ENCODE measurements at places on chromosomes 13 and 19. TPM values are rescaled to one million over a fixed set of nuclear protein-coding genes. Genes with fewer than 3 reads are reported as not detected.
A peak's percentile ranks its signal among the peaks of the same experiment; 100 is the strongest.

The EDNRB gene
- not detected for total RNA-seq

The ZNF614 gene
- 12.7 TPM for total RNA-seq

The ZNF285 gene
- not detected for total RNA-seq

The ZNF829 gene
- 4.8 TPM for total RNA-seq

The CCL25 gene
- not detected for total RNA-seq

The USHBP1 gene
- 0.30 TPM for total RNA-seq

DNA sequence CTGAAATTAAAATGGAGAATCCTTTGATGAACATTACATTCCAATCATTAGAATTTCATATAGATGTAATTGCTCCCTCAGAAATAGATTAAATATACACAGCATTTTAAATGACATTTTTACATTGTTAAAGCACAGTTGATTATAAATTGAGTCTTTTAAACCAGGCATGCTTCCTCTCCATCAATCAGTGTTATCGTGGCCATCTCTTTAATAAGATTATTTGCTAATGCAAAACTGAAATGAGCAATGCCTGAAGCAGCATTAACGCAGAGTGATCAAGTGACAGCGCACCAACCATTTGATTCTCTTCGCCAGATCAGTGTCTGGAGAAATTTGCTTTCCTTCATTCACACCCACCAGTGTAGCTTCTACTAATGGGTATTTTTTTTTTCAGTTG, 259.8 kb downstream of the OXGR1 start:
- H3K36me3 ChIP-seq = no peaks in the 10 kb centered on the region
- no peaks in the 10 kb centered on the region for H3K27me3 ChIP-seq

DNA sequence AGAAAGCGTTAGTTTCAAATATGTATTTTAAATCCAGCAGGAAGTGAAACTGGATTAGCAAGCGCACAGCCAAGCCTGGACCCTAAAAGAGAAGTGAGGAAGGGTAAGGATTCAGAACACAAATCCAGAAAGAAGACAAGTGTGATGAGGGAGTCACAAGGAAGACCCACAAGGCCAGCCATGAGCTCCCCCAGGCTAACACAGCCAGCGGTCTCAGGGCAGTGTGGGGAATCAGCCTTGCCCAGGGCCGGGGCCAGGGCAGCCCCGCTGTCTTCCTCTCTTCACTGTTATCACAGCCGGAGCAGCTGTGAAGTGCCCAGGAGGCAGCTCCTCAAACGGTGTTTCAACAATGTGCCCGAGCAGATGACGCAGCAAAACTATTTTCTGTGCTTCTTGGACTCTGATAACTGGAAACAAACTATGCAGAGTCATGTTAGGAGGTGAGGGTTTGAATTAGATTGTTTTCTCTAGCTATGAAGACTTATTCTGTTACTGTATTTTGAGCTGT, 12.2 kb upstream of the CDC16 start:
- H3K27ac ChIP-seq = no peak overlapping the region
- peaks cover 14% of the 10 kb centered on the region for H3K27me3 ChIP-seq
- DNase-seq = no peak
- no peaks in the 10 kb centered on the region for H3K36me3 ChIP-seq
- H3K4me1 ChIP-seq = peaks cover 32% of the 10 kb centered on the region

- H3K27me3 ChIP-seq = no peaks in the 10 kb centered on the region
- H3K4me1 ChIP-seq = no peaks in the 10 kb centered on the region
- no peak overlapping the region for H3K27ac ChIP-seq
- no peak overlapping the region for H3K4me3 ChIP-seq
These were observed 6.5 kb downstream of the ATP8B3 start for GRCh38 chr19:1805401-1806183.

- H3K4me1 ChIP-seq = no peaks in the 10 kb centered on the region
- peaks cover 1% of the 10 kb centered on the region for H3K36me3 ChIP-seq
- H3K27me3 ChIP-seq = no peaks in the 10 kb centered on the region
- no peak overlapping the region for H3K27ac ChIP-seq
These were observed 57.9 kb downstream of the KDM4B start for GRCh38 chr19:5026706-5027273.

GRCh38 chr19:16506961-16507360, 10.8 kb downstream of the C19orf44 start:
- H3K4me1 ChIP-seq = no peaks in the 10 kb centered on the region
- no peaks in the 10 kb centered on the region for H3K27me3 ChIP-seq
- DNase-seq = no peak
- no peak overlapping the region for H3K4me3 ChIP-seq
- peaks cover 1% of the 10 kb centered on the region for H3K36me3 ChIP-seq
- no peak overlapping the region for H3K27ac ChIP-seq

DNA sequence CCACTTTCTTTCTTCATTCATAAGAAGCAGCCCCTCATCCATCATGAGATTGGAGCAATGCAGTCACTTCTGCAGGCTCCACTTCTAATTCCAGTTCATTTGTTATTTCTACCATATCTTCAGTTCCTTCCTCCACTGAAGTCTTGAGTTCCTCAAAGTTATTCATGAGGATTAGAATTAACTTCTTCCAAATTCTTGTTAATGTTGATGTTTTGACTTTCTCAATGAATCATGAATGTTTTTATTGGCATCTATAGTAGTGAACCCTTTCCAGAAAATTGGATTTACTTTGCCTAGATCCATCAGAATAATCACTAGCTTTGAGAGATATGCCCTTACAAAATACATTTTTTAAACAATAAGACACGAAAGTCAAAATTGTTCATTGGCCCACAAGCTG, 2567.7 kb upstream of the PCDH20 start:
- H3K36me3 ChIP-seq = no peaks in the 10 kb centered on the region
- H3K4me3 ChIP-seq = no peak overlapping the region
- no peaks in the 10 kb centered on the region for H3K4me1 ChIP-seq
- H3K27me3 ChIP-seq = no peaks in the 10 kb centered on the region
- DNase-seq = no peak
- H3K27ac ChIP-seq = no peak overlapping the region

DNA sequence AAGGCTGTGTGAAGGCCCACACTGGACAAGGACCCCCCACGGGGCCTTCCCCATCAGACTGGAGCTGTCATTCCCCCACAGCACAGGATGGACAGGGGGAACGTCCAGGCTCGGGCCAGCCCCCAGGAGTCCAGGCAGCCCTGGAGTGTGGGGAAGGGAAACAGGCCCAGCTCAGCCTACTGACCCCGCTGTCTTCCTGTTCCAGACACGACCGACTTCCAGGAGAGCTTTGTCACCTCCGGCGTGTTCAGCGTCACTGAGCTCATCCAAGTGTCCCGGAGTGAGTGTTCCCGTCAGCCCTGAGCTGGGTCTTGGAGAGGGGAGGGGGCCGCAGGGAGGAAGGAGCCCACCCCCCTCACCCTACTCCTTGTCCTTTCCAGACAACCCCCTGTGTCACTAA, 47.0 kb downstream of the SMIM24 start:
- peaks cover 16% of the 10 kb centered on the region for H3K4me1 ChIP-seq
- no peak overlapping the region for H3K4me3 ChIP-seq
- H3K27me3 ChIP-seq = no peaks in the 10 kb centered on the region
- peaks cover 11% of the 10 kb centered on the region for H3K36me3 ChIP-seq

DNA sequence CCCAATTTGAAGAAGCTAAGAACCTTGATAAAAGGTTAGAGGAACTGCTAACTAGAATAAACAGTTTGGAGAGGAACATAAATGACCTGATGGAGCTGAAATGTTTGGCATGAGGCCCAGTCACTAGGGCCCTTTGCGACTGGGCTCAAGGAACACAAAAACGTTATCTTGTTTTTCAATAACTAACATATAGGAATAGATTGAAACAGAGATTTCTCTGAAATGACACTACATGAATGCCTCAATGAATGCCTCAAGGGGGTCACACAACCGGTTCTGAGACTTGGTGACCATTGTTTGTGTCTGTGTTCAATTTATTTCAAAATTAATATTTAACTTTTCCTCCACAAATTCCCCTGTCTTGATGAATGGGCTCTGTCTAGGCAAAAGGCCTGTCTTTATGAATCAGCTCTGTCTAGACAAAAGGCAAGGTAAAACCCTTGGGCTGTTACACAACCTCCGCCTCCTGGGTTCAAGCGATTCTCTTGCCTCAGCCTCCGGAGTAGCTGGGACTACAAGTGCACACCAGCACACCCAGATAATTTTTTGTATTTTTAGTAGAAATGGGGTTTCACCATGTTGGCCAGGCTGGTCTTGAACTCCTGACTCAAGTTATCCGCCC, 932 bp upstream of the ZNF486 start:
- no peak for DNase-seq
- H3K27me3 ChIP-seq = no peaks in the 10 kb centered on the region
- H3K4me3 ChIP-seq = no peak overlapping the region
- peaks cover 2% of the 10 kb centered on the region for H3K4me1 ChIP-seq
- peaks cover 27% of the 10 kb centered on the region for H3K36me3 ChIP-seq

DNA sequence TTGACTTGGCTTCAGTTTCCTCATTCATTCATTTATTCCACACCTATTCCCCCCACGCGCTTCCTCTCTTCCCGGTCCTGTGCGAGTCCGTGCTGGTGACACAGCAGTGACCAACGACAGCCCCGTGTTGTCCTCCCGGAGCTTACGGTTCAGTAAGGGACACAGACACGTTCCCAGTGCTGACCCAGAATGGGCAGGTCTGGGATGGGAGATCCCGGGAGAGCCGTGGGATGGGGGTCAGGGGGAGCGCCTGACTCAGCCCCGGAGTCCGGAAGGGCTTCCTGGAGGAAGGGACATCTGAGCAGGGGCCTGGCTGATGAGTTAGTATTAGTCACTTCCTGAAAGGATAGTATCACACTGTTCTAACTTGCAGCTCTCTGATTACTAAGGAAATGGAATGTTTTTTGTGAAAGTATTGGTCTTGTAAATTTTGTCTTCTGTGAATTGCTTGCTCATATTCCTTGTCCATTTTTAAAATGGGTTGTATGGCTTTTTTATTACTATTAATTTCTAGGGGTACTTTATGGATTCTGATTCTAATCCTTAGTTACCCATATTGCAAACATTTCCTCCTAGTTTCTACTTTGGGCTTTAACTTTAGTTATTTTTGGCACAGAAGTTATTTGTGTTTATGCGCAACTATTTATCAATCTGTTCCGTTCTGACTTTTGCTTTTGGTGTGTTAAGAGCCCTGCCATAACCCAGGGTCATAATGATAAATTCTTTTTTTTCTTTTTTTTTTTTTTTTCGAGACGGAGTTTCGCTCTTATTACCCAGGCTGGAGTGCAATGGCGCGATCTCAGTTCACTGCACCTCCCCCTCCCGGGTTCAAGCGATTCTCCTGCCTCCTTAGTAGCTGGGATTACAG, 708 bp upstream of the ERCC1 start:
- H3K4me3 ChIP-seq = peak overlapping the region; percentile 100
- peaks cover 12% of the 10 kb centered on the region for H3K27me3 ChIP-seq
- DNase-seq = peak; percentile 77

GRCh38 chr19:13066226-13066625, 36.4 kb downstream of the LYL1 start:
- peaks cover 17% of the 10 kb centered on the region for H3K27me3 ChIP-seq
- no peaks in the 10 kb centered on the region for H3K36me3 ChIP-seq
- DNase-seq = no peak
- peaks cover 3% of the 10 kb centered on the region for H3K4me1 ChIP-seq
- H3K27ac ChIP-seq = no peak overlapping the region
- no peak overlapping the region for H3K4me3 ChIP-seq

GRCh38 chr13:112696001-112696868, 6.4 kb downstream of the ATP11A start:
- peaks cover 3% of the 10 kb centered on the region for H3K36me3 ChIP-seq
- H3K4me3 ChIP-seq = no peak overlapping the region
- H3K27ac ChIP-seq = no peak overlapping the region
- peaks cover 37% of the 10 kb centered on the region for H3K4me1 ChIP-seq
- H3K27me3 ChIP-seq = no peaks in the 10 kb centered on the region

- no peak overlapping the region for H3K27ac ChIP-seq
- DNase-seq = peak; percentile 89
- peaks cover 9% of the 10 kb centered on the region for H3K4me1 ChIP-seq
- H3K27me3 ChIP-seq = peaks cover 11% of the 10 kb centered on the region
- H3K4me3 ChIP-seq = no peak overlapping the region
These were observed 41.8 kb upstream of the PNMA8B start for GRCh38 chr19:46537136-46538097.

- peaks cover 68% of the 10 kb centered on the region for H3K36me3 ChIP-seq
- H3K4me1 ChIP-seq = peaks cover 45% of the 10 kb centered on the region
- H3K4me3 ChIP-seq = no peak overlapping the region
- H3K27ac ChIP-seq = no peak overlapping the region
- H3K27me3 ChIP-seq = no peaks in the 10 kb centered on the region
These were observed 4.8 kb upstream of the ATF5 start for GRCh38 chr19:49924004-49924880.

DNA sequence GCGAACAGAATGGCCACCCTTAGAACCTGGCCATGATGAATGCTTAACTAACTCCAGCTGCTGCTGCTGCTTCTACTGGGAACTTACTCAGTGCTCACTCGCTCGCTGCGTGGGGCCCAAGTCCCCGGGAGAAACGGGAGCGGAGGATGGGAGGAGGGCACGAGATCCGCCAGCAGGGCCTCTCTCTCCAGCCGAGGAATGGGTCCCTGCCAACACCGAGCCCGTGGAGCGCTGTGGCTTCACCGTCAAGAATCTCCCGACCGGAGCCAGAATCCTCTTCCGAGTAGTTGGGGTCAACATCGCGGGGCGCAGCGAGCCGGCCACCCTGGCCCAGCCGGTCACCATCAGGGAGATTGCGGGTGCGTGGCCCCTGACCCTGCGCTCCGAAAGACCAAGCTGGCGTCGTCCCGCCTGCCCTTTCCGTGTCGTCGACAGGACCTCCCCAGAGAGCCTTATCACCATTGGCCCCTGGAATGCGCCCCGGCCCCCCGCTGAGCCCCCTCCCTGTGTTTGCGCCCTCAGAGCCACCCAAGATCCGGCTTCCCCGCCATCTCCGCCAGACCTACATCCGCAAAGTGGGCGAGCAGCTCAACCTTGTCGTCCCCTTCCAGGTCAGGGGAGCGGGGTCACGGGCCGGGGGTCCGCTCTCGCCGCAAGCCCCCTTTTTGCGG, 17.8 kb upstream of the EMC10 start:
- peaks cover 5% of the 10 kb centered on the region for H3K27me3 ChIP-seq
- no peak overlapping the region for H3K4me3 ChIP-seq
- H3K36me3 ChIP-seq = no peaks in the 10 kb centered on the region
- no peak for DNase-seq
- no peak overlapping the region for H3K27ac ChIP-seq

- DNase-seq = no peak
- no peak overlapping the region for H3K4me3 ChIP-seq
- no peaks in the 10 kb centered on the region for H3K36me3 ChIP-seq
- no peak overlapping the region for H3K27ac ChIP-seq
- peaks cover 6% of the 10 kb centered on the region for H3K4me1 ChIP-seq
- H3K27me3 ChIP-seq = no peaks in the 10 kb centered on the region
These were observed 10.0 kb downstream of the FCGBP start for GRCh38 chr19:39924389-39924788.

DNA sequence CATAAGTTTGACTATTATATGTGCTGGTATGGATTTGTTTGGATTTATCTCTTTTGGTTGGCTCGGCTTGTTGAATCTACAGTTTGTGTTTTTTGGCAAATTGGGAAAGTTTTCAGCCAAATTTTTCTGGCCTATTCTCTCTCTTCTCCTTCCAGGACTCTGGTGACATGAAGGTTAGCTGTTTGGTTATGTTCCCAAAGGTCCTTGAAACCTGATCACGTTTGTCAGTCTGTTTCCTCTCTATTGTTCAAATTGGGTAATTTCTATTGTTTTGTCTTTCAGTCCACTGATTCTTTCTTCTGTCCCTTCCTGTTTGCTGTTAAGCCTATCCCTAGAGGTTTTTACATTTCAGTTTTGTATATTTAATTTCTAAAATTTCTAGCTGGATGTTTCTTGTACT, 81.5 kb upstream of the SHISA2 start:
- H3K4me1 ChIP-seq = no peaks in the 10 kb centered on the region
- H3K4me3 ChIP-seq = no peak overlapping the region
- H3K27me3 ChIP-seq = peaks cover 7% of the 10 kb centered on the region
- no peak for DNase-seq
- no peaks in the 10 kb centered on the region for H3K36me3 ChIP-seq

- no peak overlapping the region for H3K4me3 ChIP-seq
- no peak overlapping the region for H3K27ac ChIP-seq
- DNase-seq = no peak
- H3K4me1 ChIP-seq = peaks cover 4% of the 10 kb centered on the region
- H3K36me3 ChIP-seq = peaks cover 77% of the 10 kb centered on the region
These were observed 7.8 kb downstream of the DHX34 start for GRCh38 chr19:47356900-47357299.

All from activated CD4-positive, alpha-beta T cell treated with anti-CD3 and anti-CD28 coated beads, Interleukin-2, amount 10 ng/mL, durations not matched to agents 24 days and 14 days (primary cell).